ENCODE measurements at places on chromosomes 5 and 9. TPM values are rescaled to one million over a fixed set of nuclear protein-coding genes. Genes with fewer than 3 reads are reported as not detected.

The CDX1 gene
- total RNA-seq, result not detected

The ISL1 gene
- 0.81 TPM for total RNA-seq

The IFNA21 gene
- not detected for total RNA-seq

The CCDC152 gene
- 0.42 TPM for total RNA-seq

The GRXCR2 gene
- total RNA-seq, result not detected

The GLRA1 gene
- not detected for total RNA-seq

The GOLGA2 gene
- 89.2 TPM for total RNA-seq

The TTC33 gene
- total RNA-seq, result 20.5 TPM

The SEMA4D gene
- 45.3 TPM for total RNA-seq

The MEIKIN gene
- not detected for total RNA-seq

The PHF24 gene
- 0.28 TPM for total RNA-seq

The GNA14 gene
- total RNA-seq, result 2.9 TPM

Data from adrenal gland (tissue), 19 donors.